ENCODE measurements at places on chromosomes 4 and X.

DNA sequence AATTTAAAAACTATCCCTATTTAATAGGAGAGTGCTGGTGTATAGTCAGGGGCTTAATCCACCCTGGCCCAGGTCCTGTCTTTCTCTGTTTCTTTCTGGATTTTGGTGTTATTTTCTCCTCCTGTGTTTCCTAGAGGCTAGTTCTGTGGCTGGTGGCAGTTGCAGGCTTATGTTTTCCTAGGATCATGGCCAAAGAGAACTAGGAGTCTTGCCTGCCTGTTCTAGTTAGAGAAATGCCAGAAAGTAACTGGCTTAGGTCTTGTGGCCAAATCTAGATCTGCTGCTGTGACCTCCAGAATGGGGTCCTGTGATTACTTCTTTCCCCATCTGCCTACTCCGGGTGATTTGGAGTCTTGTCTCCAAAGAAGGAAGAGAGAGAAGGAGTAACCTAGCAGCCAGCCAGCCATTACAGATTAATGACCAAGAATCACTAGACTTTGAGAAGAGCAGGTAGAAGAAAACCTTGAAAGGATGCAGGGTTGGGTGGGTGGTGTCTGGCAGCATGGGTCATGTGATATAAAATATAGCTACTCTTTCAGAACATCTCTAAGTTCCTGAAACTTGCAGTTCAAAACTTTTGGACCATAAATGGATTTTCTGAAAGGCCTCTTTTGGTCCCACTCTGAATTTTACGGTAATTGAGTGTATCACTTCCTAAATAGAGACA lies 117.9 kb downstream of the STIM2 start:
- DNase-seq, result no peak

GRCh38 chrX:105894721-105895120 lies 72.4 kb downstream of the NRK start:
- no peak for DNase-seq

- DNase-seq, result no peak
Observed at GRCh38 chrX:85611926-85612325, 232.5 kb upstream of the POF1B start.

DNA sequence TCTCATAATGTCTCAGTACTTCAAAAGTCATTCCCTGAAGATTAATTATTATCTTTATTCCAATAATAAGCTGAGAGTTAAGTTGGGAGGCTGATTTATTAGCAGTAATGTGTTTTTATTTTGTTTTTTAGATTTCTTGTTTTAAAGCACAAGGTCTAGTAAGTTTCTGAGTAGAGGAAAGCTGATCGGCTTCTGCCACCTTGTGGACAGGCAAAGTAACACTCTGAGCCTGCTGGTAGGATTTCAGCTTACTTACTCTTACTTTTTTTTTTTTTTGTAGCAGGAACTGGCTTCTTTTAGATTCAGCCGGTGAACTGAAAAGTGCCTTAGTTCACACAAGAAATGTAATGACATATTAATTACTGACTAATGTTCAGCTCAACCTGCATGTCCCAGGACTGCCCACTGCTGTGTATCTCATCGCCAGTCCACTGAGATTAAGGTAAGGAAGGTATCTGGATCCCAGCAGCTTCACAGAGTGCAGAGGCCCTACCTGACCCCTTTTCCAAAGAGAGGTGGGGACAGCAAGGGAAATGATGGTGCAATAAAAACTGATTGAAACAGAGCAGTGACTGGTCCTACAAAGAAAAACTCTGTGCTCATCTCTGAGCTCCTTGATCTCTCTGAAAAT lies 126.5 kb downstream of the ADGRA3 start:
- DNase-seq, result no peak

GRCh38 chrX:120504569-120504968 lies 35.5 kb upstream of the LAMP2 start:
- DNase-seq, result no peak

DNA sequence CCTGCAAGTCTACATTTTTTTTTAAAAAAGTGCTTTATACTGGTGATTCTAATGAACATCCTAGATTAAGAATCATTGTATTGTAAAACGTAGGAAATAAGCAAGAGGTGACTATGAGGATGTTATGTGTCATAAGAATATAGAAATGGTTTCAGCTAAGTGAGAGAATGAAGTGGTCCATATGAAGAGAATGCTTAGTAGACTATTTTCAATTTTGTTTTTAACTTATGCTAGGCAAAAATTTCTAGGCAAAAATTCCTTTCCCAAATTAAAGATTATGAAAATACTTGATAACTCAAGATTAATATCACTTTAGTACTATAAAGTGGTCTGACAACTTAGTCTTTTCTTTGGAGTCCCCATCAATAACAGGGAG lies 825 bp downstream of the DYNLT3 start:
- DNase-seq, result no peak

Data from stimulated activated CD8-positive, alpha-beta memory T cell treated with anti-CD3 and anti-CD28 coated beads, Interleukin-15, amount 100 ng/mL, for 24 hours (primary cell).